ENCODE measurements at places on chromosomes 1 and 21. TPM values are rescaled to one million over a fixed set of nuclear protein-coding genes. Genes with fewer than 3 reads are reported as not detected.

DNA sequence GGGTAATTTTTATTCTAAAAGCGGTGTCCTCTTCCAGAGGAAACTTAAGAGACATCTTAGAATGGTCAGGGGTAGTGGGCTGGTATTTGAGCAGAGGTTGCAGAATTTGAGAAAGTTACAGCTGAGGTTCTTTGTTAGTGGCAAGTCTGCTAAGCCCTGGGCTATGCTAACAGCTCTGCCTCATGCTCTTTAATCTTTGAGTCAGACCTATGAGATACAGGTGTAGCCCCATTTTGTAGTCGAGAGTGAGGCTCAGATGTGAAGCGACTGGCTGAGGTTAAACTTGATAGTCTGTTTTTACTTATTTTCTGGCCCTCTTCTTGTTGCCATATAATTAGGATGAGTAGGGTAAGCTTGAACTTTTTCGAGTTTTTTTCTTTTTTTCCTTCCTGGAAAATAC lies 4.7 kb downstream of the HMGN2 start:
- DNase-seq = no peak
- H3K27me3 ChIP-seq = no peaks in the 10 kb centered on the region
- peaks cover 48% of the 10 kb centered on the region for H3K36me3 ChIP-seq
- no peak overlapping the region for H3K4me3 ChIP-seq

DNA sequence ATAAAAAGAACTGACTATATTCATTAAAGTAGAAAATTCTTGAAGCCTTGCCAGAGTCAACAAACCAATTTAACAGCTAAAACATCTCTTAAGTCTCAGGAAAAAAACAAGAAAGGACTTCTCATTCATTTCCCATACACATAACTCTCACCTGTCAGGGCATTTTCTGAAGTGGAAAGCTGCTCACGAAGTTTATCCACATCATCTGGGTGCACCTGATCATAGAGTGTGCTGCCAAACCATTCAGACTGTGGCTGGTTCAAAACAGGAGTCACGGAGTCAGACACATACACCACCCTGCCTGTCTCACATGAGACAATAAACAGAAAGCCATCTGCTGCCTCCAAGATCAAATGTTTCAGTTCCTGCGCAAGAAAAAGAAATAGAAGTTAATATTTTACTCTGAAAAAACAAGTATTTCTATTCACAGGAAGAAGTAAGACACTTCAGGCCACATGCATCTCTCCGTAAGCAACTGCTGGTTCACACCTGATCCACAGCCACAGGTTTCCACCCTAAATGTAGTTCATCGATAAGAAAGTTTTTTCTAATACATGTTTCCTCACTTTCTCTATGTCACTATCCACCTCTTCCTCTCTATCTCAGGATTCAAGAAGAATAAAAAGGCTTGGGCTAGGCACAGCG lies 28.2 kb upstream of the CTSK start:
- peaks cover 6% of the 10 kb centered on the region for H3K4me1 ChIP-seq
- H3K27ac ChIP-seq = peak overlapping the region; percentile 9
- H3K4me3 ChIP-seq = no peak overlapping the region
- DNase-seq = no peak

- no peaks in the 10 kb centered on the region for H3K27me3 ChIP-seq
- peaks cover 61% of the 10 kb centered on the region for H3K4me1 ChIP-seq
- no peaks in the 10 kb centered on the region for H3K36me3 ChIP-seq
- peak; percentile 86 for DNase-seq
- peak overlapping the region; percentile 85 for H3K27ac ChIP-seq
Measured at GRCh38 chr1:21324368-21325141, 34.3 kb upstream of the ECE1 start.

GRCh38 chr1:169615803-169616202 lies 14.1 kb downstream of the SELP start:
- H3K4me3 ChIP-seq = no peak overlapping the region
- no peaks in the 10 kb centered on the region for H3K36me3 ChIP-seq
- no peak overlapping the region for H3K27ac ChIP-seq
- H3K4me1 ChIP-seq = no peaks in the 10 kb centered on the region
- DNase-seq = no peak

DNA sequence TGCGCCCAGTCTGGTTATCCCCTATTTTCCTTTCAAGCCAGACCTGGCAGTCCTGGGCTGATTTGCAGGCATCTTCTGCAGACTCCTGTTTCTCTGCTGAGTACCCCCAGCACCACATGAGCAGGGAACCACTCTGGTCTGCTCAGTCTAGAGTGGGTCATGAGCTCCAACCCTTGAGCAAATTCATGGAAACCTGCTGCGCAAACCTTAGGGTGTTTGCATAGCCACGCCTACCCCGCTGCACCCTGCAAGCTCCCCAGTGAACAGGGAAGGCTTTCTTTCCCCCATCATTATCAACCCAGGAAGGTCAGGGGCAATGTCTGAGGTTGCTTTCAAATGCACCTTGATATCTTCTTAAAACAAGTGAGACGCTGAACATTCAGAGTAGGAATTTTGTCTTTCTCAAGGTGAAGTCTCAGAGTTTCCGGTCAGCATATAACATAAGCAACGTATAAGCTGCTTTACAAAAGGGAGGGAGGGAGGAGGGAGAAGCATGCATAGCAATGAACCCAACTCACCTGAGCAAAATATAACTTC lies 11.1 kb upstream of the KCNE1 start:
- H3K36me3 ChIP-seq = peaks cover 40% of the 10 kb centered on the region
- no peak overlapping the region for H3K27ac ChIP-seq
- no peak for DNase-seq
- no peaks in the 10 kb centered on the region for H3K27me3 ChIP-seq
- peaks cover 53% of the 10 kb centered on the region for H3K4me1 ChIP-seq

DNA sequence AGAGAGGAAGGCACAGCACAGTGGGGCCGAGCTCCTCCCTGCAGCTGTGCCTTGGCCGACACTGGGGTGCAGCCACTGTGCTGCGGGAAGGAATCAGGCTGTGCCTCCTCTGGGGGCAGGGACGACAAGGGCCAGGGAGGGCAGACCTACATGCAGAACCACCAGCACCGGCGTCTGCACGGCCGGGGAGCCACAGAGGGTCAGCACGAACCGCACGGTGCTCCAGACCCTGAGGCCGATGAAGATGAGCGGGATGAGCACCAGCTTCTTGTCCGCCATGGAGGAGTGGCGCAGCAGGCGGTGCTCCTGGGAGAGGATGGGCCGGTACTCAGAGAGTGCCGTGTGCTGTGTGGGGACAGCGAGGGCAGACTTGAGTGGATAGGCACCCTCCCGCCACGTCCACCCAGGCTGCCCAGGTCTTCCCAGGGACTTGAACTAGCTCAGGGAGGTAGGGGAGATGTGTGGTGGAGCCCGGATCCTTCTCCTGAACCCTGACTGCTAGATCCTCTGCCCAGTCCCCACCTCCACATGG lies 23.5 kb downstream of the GPR157 start:
- no peaks in the 10 kb centered on the region for H3K4me1 ChIP-seq
- H3K4me3 ChIP-seq = no peak overlapping the region
- DNase-seq = no peak
- H3K27ac ChIP-seq = no peak overlapping the region

- H3K4me3 ChIP-seq = no peak overlapping the region
- H3K4me1 ChIP-seq = no peaks in the 10 kb centered on the region
- no peak overlapping the region for H3K27ac ChIP-seq
- no peaks in the 10 kb centered on the region for H3K27me3 ChIP-seq
- H3K36me3 ChIP-seq = no peaks in the 10 kb centered on the region
Measured at GRCh38 chr1:69109277-69109676, 458.4 kb upstream of the LRRC7 start.

DNA sequence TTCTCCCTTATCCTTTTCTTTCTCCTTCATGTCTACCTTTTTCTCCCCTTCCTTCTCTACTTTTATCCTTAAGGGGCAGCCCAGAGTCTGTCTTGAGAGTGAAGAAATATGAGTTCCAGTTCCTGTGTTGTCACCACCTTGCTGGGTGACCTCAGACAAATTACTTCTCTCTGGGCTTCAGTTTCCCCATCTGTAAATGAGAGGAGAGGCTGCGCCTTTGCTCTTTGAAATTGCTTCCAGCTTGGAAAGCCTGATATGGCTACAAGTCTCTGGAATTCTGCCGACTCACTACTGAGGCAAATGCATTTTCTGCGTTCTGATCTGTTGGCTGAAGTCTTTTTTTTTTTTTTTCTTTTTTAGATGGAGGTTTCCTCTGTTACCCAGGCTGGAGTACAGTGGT lies 119.2 kb downstream of the SYF2 start:
- H3K4me1 ChIP-seq = no peaks in the 10 kb centered on the region
- no peak overlapping the region for H3K4me3 ChIP-seq
- no peaks in the 10 kb centered on the region for H3K36me3 ChIP-seq
- no peak for DNase-seq
- no peak overlapping the region for H3K27ac ChIP-seq
- H3K27me3 ChIP-seq = no peaks in the 10 kb centered on the region

DNA sequence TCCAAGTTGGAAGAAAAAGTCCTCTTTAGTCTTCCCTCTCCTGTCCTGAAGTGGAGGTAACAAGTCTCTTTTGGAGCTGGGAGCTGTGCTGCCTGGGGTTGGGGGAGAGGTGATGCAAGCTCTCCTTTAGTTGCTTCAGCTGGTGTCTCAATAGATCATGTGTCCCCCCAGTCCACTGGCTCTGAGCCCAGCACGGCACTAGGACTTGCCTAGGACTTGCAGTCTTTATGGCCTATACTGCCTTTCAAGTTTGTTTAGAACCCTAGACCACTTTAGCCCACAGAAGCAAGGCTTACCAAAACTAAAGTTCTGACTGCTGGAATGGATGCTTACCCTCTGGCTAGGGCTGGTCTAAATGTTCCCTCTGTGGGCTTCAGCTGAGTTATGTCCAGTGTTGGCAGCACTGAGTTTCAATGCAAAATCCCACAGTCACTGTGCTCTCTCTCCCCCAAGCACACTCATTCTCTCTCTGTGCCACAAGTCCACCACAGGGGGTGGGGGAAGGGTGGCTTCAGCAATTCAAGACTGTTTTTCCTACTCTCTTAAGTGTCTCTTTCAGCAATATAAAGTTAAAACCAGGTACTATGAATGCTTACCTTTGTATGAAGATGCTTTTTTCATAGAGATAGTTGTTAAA lies 185.0 kb downstream of the DNAH14 start:
- no peaks in the 10 kb centered on the region for H3K36me3 ChIP-seq
- H3K27ac ChIP-seq = no peak overlapping the region
- no peaks in the 10 kb centered on the region for H3K4me1 ChIP-seq
- DNase-seq = no peak

DNA sequence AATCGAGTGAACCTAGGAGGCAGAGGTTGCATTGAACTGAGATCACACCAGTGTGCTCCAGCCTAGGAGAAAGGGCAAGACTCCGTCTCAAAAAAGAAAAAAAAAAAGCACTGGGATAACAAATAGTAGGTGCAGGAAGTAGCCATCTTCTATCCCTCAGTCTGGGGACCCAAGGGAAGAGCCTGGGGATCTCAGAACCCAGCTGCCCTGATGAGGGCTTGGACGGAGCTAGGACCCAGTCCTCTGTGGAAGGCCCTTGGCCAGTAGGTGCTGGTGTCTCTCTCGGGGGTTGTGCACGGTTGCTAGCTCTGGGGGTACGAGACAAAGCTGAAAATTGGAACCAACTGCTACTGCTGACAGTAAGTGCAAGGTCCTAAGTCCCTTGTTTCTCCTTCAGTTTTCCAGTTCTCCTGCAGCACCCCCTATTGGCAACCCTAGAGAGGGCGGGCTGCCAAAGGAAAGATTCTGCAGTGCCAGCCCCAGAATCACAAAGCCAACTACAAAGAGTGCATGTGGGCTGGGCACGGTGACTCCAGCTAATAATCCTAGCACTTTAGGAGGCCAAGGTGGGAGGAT lies 57.6 kb upstream of the KIF1B start:
- H3K4me3 ChIP-seq = no peak overlapping the region
- no peaks in the 10 kb centered on the region for H3K4me1 ChIP-seq
- H3K36me3 ChIP-seq = peaks cover 40% of the 10 kb centered on the region
- no peaks in the 10 kb centered on the region for H3K27me3 ChIP-seq

The ANKRD65 gene
- total RNA-seq = 21.5 TPM

The FCAMR gene
- not detected for total RNA-seq

The TEDDM1 gene
- total RNA-seq = not detected

The MGST3 gene
- total RNA-seq = 181 TPM

The GPR52 gene
- 1.9 TPM for total RNA-seq

The OPTC gene
- total RNA-seq = not detected

Measured in upper lobe of right lung (tissue), 1 donor.